NCI-H187 (cell line): ENCODE measurements at places on chromosomes 2 and 18.

DNA sequence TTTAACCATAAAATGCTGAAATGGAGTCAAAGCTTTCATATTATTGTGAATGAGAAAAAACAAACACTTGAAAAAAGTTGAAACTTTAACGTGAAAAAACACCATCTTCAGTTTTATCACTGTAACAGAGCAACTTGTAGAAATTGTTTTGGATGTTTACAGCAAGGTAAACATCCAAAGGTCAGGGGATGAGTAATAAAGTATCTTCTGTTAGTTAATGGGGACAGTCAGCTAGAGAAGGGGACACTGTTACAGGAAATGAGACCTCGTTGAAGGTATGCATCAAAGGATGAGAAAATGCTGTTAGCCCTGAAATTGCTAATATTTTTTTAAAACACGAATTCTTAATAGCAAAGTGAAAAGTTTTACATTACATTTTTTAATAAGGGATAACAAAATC, 2.9 kb downstream of the RHBDD1 start:
- DNase-seq, result no peak

GRCh38 chr2:19355931-19356544, 2.4 kb downstream of the OSR1 start:
- no peak for DNase-seq

DNA sequence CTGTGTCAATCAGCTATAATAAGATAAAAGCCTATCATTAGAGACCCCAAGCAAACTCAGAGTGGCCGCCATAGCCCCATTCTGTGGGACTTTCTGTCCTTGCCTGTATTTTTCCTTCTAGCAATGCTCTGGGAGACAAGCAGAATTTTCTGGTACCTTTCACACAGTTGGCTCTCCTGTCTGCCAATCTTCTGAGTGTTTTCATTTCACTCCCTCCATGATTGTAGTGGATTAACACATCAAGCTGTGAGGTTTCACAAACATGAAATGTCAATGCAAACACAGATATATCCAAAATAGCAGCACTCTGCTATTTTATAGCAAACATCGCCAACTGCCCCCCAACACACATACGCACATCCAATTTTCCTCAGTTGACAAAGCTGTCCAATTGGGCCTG, 64.9 kb downstream of the C1D start:
- DNase-seq, result no peak

DNA sequence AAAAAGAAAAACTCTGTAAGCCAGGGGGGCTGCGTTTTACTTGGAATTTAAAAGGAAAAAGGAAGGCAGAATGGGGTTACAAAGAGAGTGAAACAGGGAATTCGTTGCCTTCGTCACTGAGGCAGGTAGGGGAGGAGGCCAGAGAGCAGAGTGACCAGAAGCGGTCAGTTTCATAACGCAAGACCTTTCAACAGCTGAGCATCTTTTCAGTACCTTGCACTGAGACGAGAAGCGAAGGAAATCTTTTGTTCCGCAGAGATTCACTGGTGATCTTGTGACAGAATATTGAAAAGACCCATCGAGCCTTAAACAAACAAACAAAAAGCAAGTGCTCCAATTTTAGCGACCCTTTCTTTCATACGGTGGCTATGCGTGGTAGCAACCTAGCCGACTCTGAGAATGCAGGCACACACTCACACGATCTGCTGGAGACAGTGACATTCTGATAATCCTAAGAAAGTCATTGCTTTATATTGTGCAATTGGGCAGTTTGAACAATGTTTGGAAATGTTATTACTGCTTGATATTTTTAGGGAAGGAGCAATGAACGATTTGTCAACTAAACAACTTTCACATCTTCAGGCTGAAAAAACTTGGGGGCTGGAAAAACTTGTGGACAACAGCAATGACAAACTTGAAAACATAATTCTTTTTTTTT, 93.8 kb upstream of the ODC1 start:
- no peak for DNase-seq

DNA sequence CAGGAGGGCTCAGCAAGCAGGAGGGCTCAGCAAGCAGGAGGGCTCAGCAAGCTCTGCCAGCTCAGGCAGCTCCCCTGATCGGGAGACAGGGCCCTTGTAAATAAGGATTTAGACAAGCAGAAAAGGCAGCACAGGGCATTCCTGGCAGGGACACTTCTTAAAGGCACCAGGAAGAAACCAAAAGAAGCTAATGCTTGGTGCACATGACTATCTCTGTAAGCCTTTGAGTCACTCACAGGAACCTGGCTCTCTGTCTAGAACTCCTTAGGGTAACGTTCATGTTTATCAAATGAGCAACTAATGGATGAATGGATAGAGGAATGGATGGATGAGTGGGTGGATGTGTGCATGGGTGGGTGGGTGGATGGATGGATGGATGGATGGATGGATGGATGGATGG, 28.4 kb downstream of the TMEM37 start:
- DNase-seq, result no peak

DNA sequence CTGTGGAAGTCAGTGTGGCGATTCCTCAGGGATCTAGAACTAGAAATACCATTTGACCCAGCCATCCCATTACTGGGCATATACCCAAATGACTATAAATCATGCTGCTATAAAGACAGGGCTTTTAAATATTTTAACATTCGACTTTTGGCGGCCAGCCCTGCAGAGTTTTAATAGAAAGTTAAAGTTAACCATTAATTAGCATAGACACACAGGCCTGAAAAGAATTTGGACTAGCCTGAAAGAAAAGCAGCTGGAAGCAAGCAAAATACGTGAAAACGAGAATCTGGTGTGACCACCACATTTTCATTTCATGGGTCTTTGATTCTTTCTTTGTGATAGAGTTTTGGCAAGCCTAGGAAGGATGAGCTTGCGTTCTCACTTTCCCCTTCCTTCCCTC, 184.0 kb downstream of the SCG2 start:
- no peak for DNase-seq

- no peak for DNase-seq
Measured at GRCh38 chr2:51505533-51505932, 473.6 kb upstream of the NRXN1 start.

GRCh38 chr18:37729716-37730115, 164.1 kb upstream of the CELF4 start:
- DNase-seq, result no peak

DNA sequence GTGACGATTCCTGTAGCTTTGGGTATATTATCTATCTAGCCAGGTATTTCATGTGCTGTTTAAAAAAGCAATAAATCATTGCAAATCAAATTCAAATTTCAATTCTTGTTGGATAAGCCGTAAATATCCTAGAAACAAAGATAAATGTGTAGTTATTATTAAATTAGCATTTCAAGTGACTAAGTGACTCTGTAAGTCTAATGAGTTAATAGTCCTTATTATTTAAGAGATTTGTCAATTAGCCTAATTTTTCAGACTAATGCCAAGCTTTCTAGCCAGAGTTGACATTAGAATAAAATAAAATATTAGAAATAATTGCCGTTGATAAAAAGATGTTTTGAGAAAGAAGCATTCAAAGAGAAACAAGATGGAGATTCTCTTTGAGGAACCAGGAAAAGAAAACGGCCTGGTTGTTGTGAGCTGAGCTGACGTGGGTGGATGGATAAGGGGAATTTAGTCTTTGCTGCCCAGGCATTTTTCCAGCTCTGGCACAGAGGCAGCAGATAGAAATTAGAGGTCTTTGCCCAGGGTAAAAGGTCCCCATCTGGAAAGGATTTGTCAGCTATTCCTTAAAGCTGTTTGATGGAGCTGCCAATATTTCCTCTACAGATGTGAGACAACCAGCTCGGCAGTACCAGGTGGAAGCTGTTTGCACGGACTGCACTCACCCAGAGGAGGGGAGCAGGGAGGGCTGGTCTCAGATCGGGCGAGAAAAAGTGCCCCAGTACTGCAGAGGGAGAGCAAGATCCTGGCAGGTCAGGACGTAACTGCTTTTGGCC, 117.3 kb upstream of the SEC11C start:
- no peak for DNase-seq

DNA sequence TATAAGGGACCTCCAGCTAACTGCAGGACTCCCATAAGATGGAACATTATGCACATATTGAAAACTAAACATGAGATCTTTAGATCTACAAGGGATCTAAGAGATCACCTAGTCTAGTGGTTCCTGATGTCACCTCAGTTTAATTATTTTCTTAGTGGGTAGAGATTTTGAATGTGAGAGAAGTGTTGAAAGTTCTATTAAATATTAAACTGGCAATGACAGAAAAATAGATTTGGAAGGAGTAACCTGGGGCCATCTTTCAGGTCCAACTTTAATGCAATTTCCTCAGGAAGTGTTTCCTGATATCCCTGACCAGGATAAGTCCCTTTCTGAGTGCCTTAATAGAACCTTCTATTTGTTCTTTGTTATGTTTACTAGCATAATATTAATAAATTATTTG, 29.1 kb upstream of the CPS1 start:
- DNase-seq, result no peak

- DNase-seq, result no peak
Measured at GRCh38 chr2:223941579-223942277, 3.4 kb downstream of the WDFY1 start.

- no peak for DNase-seq
Measured at GRCh38 chr2:133378928-133379549, 189.2 kb downstream of the NCKAP5 start.

- no peak for DNase-seq
Measured at GRCh38 chr2:218631837-218632236, 24.1 kb downstream of the PLCD4 start.

GRCh38 chr2:109341355-109342255, 212.6 kb downstream of the SH3RF3 start:
- no peak for DNase-seq

GRCh38 chr2:100887713-100888495, 68.0 kb downstream of the NPAS2 start:
- DNase-seq, result no peak

DNA sequence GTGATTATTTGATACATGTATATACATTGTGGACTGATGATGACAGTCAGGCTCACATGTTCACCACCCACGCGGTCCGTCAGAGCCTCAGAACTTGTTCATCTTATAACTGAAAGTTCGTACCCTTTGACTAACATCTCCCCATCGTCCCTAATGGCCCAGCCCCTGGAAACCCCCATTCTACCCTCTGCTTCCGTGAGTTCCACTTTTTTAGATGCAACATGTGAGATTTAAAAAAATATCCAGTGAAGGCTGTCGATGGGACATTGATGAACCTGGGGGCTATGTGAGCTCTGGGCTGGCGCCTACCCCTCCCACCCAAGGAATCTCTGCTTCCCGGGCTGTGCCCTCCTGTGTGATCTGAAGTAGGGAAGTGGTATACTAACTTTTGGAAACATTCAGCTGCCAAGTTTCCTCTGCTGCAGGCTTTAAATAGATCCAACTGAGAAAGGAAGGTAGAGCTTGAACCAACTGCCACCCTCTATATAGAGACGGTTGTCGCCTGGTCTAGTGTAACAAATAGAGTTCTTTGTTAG, 163.8 kb downstream of the FAM210A start:
- DNase-seq, result no peak

GRCh38 chr2:228107846-228108245, 73.6 kb downstream of the SPHKAP start:
- DNase-seq, result no peak

DNA sequence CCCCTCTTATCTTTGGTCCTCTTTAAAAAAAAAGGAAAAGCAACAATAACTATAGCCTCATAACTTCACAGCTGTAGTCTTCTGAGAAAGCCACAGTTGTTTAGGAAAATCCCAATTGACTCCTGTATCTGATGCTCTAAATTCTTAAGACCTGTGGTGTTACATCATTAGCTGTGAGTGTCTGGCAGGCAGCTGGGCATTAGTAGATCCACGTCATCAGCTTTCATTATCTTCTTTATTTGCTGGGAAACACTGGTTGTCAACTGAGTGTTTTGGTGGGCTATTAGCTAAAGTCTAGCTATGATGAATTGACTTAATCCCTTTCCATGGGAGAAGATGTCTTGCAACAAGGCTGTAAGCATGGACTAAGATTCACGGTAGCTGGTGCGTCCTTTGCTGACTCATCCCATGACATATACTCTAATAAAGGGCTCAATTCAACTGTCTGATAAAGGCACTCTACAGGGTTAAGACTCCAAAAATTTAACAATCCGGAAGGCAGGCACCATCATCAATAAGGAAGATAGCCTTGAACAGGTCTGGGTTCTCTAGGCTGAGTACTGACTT, 517.2 kb downstream of the PLCL1 start:
- DNase-seq, result no peak

DNA sequence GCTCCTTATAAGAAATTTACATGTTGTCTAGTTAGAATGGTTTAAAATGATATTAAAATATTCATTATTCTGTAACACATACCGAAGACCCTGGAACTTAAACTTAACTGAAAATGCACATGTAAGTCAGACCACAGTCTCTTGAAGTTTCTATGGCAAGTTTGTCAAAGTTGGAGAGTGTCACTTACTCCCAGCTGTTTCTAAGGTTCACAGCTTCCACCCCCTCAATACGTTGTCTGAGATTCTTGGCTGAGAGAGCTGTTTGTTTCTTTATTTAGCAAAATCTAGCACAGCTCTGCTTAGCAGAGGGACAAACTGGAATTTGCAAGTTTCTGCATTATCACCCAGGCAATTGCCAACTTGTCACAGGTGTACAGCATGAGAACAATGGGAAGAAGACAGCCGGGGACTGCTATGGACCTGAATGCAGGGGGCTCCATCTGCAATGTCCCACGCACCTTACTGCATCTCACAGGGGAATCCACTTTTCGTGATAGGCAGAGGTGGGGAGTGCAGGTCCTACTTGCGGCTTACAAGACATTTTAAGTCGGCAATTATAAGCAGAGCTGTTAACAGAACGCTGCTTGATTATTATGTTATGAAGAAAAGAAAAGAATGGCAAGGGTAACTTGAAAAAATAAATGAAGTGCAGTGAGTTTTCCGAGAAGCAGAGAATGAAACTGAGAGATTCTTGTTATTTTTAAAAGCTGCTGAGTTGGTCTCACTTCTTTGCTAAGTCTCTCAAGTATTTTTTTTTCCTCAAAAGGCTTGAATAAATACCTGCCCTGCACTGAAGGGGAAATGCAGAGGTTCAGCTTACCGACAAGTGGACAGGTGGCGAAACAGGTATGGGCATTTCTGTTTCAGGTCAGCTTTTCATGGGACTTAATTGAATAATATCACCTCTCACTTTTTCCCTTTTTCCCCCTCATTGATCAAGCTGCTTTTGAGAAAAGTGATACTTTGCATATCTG, 1072.1 kb upstream of the FANCL start:
- DNase-seq, result no peak

DNA sequence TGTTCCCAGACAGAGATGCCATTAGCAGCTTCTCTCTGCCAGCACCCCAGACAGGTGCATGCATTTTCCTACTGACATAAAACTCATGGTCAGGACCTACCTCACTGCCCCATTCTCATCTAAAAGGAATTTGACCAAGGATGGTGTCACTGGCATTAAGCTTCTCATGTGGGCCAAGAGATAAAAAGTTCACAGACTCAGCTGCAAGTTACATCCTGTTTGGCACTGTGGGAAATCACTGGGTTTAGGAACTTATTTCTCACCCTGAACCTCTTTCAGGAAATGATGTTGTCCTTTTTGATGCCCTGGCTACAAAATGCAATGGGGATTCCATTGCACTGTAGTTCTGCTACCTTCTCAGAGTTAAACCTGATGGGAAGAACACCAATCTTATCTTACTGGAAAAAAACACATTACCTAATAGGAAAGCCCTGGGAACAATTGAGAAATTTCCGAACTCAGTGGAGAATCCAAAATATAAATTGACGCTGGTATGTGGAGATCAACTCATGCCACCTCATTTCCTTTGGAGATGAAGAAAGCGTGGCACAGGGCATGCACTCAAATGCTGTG, 252.1 kb upstream of the COPS8 start:
- no peak for DNase-seq

- no peak for DNase-seq
Measured at GRCh38 chr2:10820978-10821695, 8.6 kb upstream of the PDIA6 start.

- no peak for DNase-seq
Measured at GRCh38 chr18:62768558-62768943, 53.2 kb downstream of the PHLPP1 start.
